ENCODE measurements at places on chromosomes 2 and 18.
A peak's percentile ranks its signal among the peaks of the same experiment; 100 is the strongest.

DNA sequence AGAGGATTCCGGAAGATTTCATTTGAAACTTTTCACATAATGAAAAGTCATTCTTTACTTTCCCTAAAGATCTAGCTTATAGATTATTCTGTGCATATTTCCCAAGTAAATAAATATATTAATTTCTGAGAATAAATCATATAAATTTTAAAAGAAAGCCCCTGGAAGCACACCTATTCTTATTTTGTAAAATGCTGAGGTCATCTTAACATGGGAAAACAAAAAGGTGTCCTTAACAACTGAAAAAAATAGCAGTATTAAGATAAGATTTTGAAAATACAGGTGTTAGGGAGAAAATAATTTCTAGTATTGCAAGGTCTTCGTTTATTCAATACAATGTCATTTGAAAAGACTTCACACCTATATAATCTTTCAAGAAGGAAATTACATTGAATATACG is 567.5 kb upstream of the CHAC2 start:
- no peak for DNase-seq
- H3K27ac ChIP-seq = no peak overlapping the region
- H3K4me1 ChIP-seq = no peaks in the 10 kb centered on the region
- no peak overlapping the region for H3K4me3 ChIP-seq

DNA sequence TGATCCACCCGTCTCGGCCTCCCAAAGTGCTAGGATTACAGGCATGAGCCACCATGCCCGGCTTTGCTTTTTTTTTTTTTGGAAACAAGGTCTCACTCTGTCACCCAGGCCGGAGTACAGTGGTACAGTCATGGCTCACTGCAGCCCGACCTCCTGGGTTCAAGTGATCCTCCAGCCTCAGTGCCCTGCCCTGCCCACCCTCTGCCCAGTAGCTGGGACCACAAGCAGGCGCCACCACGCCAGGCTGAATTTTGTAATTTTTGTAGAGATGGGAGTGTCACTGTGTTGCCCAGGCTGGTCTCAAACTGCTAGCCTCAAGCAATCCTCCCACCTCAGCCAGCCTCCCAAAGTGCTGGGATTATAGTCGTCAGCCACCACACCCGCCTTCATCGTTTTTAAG is 11.6 kb upstream of the PSD4 start:
- H3K27ac ChIP-seq = no peak overlapping the region
- DNase-seq = no peak
- no peaks in the 10 kb centered on the region for H3K27me3 ChIP-seq

- peaks cover 26% of the 10 kb centered on the region for H3K4me1 ChIP-seq
- no peaks in the 10 kb centered on the region for H3K27me3 ChIP-seq
- DNase-seq = no peak
- H3K4me3 ChIP-seq = no peak overlapping the region
- H3K36me3 ChIP-seq = peaks cover 44% of the 10 kb centered on the region
These were observed 100.6 kb downstream of the BABAM2 start for GRCh38 chr2:27991146-27991545.

GRCh38 chr2:98598781-98599428 is 9.4 kb downstream of the COA5 start:
- no peak overlapping the region for H3K4me3 ChIP-seq
- peaks cover 6% of the 10 kb centered on the region for H3K4me1 ChIP-seq
- H3K36me3 ChIP-seq = peaks cover 45% of the 10 kb centered on the region
- DNase-seq = no peak

DNA sequence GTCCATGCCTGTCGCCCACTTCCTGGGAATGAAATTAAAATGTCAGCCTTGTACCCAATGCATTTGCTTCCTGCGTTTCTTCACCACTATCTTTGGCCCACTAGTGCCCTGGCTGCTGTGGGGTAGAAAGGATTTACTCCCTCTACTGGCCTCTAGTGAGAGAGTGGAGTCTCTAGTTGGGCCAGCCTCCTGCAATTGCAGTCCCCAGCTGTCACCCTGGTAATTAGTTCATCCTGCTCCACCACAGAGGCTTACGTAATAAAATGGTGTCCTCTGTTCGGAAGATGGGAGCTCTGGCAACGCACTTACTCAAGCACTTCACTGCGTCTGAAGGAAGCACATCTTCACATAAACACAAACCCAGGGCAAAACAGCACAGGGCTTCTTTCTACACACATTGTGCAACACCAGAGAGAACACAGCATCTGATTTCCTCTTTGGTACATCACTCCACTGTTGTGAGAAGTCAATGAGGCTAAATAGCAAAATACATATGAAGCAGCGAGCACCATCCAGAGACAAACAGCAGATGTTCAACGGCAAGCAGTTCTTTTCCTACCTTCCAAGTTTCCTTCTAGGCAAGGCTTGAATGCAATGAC is 274.6 kb downstream of the LRATD1 start:
- H3K4me3 ChIP-seq = no peak overlapping the region
- no peaks in the 10 kb centered on the region for H3K36me3 ChIP-seq
- DNase-seq = no peak
- no peak overlapping the region for H3K27ac ChIP-seq

GRCh38 chr2:103804013-103804412 is 1042.2 kb downstream of the TMEM182 start:
- no peak for DNase-seq
- no peaks in the 10 kb centered on the region for H3K4me1 ChIP-seq
- no peaks in the 10 kb centered on the region for H3K27me3 ChIP-seq
- no peaks in the 10 kb centered on the region for H3K36me3 ChIP-seq
- no peak overlapping the region for H3K4me3 ChIP-seq
- H3K27ac ChIP-seq = no peak overlapping the region

DNA sequence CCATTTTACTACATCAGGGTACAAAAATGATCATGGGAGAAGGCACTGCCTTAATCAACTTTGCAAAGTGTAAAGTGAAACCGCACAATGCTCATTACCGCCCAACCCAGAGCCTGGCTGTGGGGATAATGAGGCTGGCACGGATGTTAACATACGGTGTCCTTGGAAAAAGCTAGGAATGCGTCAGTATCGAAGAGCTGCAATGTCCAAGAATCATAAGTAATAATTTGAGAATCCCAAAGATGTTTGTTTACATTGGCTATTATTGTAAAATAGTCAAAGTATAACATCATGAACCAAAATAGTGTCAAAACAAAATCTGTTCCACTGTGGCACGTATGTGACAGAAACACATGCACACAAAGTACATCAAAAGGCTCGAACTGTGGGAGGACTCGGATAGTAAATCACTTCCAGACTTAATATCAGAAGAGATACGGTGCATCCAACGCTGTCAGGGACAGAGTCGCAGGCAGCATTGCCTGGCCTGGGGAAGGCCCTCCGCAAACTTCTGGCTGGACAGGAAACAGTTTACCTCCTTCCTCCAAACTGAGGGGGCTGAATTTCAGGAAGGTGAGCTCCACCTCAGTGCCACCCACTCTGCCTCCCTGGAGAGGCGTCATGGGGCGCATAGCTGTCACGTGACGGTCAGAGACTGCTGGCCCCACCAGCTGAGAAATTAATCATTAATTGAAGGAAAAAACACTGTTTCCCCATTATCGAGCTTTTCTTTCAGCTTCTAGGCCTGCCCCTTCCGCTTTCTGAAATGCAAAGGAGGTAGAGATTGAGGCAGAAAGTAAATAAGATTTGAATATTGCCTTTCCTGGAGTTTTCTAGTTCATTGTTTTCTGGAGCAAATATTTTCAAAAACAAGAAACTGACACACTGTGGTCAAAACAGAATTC is 1.8 kb upstream of the ID2 start:
- peaks cover 32% of the 10 kb centered on the region for H3K36me3 ChIP-seq
- H3K4me3 ChIP-seq = peak overlapping the region; percentile 98
- H3K4me1 ChIP-seq = peaks cover 31% of the 10 kb centered on the region
- peak overlapping the region; percentile 87 for H3K27ac ChIP-seq

DNA sequence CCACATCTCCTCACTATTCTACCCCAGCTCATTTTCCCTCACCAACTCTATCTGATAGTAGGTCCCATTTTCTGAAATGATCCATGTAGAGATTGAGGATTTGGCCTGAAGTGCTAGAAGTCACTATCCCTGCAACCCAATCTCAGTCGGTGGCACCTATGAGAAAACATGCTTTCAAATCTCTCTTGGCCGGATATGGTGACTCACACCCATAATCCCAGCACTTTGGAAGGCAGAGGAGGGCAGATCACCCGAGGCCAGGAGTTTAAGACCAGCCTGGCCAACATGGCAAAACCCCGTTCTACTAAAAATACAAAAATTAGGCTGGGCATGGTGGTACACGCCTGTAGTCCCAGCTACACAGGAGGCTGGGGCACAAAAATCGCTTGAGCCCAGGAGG is 19.1 kb upstream of the MARCHF4 start:
- no peaks in the 10 kb centered on the region for H3K27me3 ChIP-seq
- DNase-seq = no peak
- H3K36me3 ChIP-seq = no peaks in the 10 kb centered on the region
- H3K4me1 ChIP-seq = peaks cover 22% of the 10 kb centered on the region
- H3K4me3 ChIP-seq = no peak overlapping the region

GRCh38 chr2:215979620-215980019 is 33.7 kb downstream of the MREG start:
- DNase-seq = no peak
- H3K4me3 ChIP-seq = no peak overlapping the region
- H3K4me1 ChIP-seq = peaks cover 32% of the 10 kb centered on the region

- no peak overlapping the region for H3K27ac ChIP-seq
- no peak overlapping the region for H3K4me3 ChIP-seq
- DNase-seq = no peak
- H3K27me3 ChIP-seq = peaks cover 2% of the 10 kb centered on the region
- H3K36me3 ChIP-seq = no peaks in the 10 kb centered on the region
- peaks cover 21% of the 10 kb centered on the region for H3K4me1 ChIP-seq
These were observed 115.8 kb upstream of the SERTAD2 start for GRCh38 chr2:64769392-64770044.

- peak; percentile 78 for DNase-seq
- no peaks in the 10 kb centered on the region for H3K4me1 ChIP-seq
- no peaks in the 10 kb centered on the region for H3K36me3 ChIP-seq
- no peak overlapping the region for H3K27ac ChIP-seq
- no peak overlapping the region for H3K4me3 ChIP-seq
- peaks cover 7% of the 10 kb centered on the region for H3K27me3 ChIP-seq
These were observed 59.8 kb upstream of the SLC38A11 start for GRCh38 chr2:165015052-165015642.

GRCh38 chr2:197982565-197982964 is 178.2 kb downstream of the PLCL1 start:
- H3K27ac ChIP-seq = no peak overlapping the region
- H3K4me1 ChIP-seq = peaks cover 15% of the 10 kb centered on the region
- H3K27me3 ChIP-seq = no peaks in the 10 kb centered on the region
- H3K36me3 ChIP-seq = no peaks in the 10 kb centered on the region

DNA sequence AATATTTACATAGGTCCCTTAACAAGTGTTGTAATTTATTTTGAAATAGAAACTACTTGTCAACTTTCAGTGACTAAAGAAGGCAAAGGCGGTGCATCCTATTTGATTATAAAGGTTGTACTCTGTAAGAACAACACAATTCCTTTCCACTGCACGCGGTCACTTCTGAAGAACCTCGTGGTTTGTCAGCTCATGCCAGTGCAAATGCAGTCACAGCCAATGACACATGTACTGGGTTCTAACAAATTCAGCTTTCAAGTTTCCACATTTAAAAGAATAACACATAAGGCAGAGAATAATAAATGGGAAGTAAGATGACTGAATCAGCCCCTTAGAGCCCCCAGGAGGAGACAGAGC is 39.7 kb downstream of the CYB5A start:
- peaks cover 16% of the 10 kb centered on the region for H3K4me1 ChIP-seq
- no peak overlapping the region for H3K4me3 ChIP-seq
- H3K36me3 ChIP-seq = peaks cover 12% of the 10 kb centered on the region

- H3K27ac ChIP-seq = no peak overlapping the region
- H3K27me3 ChIP-seq = no peaks in the 10 kb centered on the region
- no peaks in the 10 kb centered on the region for H3K36me3 ChIP-seq
- H3K4me3 ChIP-seq = no peak overlapping the region
These were observed 42.1 kb downstream of the NHEJ1 start for GRCh38 chr2:219118504-219118903.

DNA sequence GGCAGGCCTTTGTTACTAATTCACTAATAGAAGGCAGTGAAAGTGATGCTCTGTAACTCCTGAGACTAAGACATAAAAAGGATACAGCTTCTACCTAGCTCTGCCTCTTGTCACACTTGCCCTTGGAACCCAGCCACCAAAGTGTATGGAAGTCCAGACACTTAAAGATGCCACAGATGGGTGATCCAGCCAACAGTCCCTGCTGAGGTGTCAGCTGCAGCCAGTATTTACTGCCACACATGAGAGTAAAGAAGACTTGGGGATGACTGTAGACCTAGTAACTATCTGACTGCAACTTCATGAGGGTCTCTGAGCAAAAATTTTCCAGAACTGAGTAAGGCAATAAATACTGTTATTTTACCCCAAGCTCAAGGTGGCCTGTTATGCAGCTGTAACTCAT is 8.8 kb downstream of the IMMT start:
- H3K27me3 ChIP-seq = no peaks in the 10 kb centered on the region
- peaks cover 81% of the 10 kb centered on the region for H3K4me1 ChIP-seq
- DNase-seq = peak; percentile 31
- H3K4me3 ChIP-seq = no peak overlapping the region
- H3K27ac ChIP-seq = peak overlapping the region; percentile 94

GRCh38 chr2:227529871-227530270 is 57.9 kb downstream of the AGFG1 start:
- no peak for DNase-seq
- no peaks in the 10 kb centered on the region for H3K27me3 ChIP-seq
- peaks cover 61% of the 10 kb centered on the region for H3K36me3 ChIP-seq
- H3K27ac ChIP-seq = peak overlapping the region; percentile 24

DNA sequence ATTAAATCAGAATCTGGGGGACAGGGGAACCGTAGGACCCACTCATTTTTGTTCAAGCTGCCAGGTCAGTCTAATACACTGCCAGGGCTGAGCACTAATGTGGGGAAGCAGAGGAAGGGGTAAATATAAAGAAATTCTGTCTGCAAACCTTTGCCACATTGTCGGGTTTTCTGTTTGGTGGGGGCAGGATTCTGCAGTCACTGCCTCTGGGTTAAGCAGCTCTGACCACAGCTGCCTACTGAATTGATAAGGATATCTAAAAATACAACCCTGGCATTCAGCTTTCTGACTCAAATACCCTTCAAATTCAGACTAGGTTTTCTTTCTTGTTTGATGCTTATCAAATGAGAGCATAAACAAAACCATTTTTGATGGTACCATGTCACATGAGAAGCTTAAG is 6.0 kb downstream of the DNER start:
- no peak overlapping the region for H3K27ac ChIP-seq
- H3K36me3 ChIP-seq = no peaks in the 10 kb centered on the region
- H3K4me1 ChIP-seq = peaks cover 2% of the 10 kb centered on the region

DNA sequence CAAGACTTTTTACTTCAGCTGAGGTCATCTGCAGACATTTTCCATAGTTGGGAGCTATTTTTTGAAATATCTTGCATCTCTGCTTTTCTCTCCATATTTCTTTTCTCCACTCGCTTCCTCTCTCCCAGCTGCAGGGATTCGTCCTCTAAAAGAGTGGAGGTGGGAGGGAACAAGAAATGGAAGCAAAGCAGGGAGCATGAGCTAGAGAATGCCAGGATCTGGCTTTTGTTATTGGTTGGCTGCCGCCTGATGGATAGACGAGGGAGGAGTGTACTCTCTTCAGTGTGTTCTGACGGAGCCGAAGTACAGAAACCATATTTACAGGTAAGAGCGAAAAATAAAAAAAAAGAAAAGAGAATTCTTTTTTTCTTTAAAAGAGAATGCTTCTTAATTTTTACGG is at the start of gene CSRNP3:
Gene CSRNP3, plus strand, starts transcription at position 282 of the 400 bp plus-strand sequence. CDS start 125,368 bp downstream, outside the sequence.
- no peak for DNase-seq
- H3K27me3 ChIP-seq = no peaks in the 10 kb centered on the region
- H3K4me3 ChIP-seq = no peak within 1 kb of the TSS
- H3K4me1 ChIP-seq = no peaks in the 10 kb centered on the region
- no peaks in the 10 kb centered on the region for H3K36me3 ChIP-seq
- H3K27ac ChIP-seq = no peak within 1 kb of the TSS

GRCh38 chr2:199606193-199606780 is 148.5 kb upstream of the SATB2 start:
- H3K4me3 ChIP-seq = no peak overlapping the region
- no peak overlapping the region for H3K27ac ChIP-seq
- DNase-seq = no peak
- H3K4me1 ChIP-seq = no peaks in the 10 kb centered on the region
- H3K27me3 ChIP-seq = peaks cover 9% of the 10 kb centered on the region
- no peaks in the 10 kb centered on the region for H3K36me3 ChIP-seq
